ENCODE measurements at places on chromosomes 2 and 18.

GRCh38 chr18:60493066-60493465 lies 120.5 kb upstream of the MC4R start:
- no peak for DNase-seq

GRCh38 chr2:173521450-173522192 lies 166.9 kb downstream of the CDCA7 start:
- DNase-seq = no peak

DNA sequence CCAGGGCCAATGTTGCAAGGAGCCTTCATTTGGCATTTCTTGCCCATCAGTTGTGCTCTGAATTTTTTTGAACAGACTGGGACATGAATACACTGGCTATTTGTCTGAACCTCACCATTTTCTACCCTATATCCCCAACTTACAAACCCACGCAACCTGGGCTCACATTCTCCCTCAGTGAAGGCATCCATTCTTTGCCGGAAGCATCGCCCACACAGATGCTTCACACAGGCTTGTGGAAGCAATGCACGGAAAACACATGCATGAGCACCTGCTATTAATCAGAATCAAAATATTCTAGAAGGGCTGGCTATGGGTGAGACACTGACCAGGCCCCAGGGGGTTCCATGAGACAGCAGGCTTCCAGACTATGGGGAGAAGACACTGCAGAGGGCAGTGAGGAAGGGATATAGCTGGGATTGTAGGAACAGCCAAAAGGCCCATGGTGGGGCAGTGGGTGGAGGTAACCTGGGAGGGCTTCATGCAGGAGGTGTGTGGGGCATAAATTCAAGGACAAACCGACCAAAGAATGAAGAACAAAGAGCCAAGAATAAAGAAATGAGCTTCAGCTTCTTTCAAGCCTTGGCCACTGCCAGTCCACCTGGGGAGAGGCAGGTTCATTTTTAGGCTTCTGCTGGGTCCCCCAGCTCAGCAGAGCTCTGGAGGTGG lies 261.5 kb downstream of the CELF4 start:
- DNase-seq = no peak

DNA sequence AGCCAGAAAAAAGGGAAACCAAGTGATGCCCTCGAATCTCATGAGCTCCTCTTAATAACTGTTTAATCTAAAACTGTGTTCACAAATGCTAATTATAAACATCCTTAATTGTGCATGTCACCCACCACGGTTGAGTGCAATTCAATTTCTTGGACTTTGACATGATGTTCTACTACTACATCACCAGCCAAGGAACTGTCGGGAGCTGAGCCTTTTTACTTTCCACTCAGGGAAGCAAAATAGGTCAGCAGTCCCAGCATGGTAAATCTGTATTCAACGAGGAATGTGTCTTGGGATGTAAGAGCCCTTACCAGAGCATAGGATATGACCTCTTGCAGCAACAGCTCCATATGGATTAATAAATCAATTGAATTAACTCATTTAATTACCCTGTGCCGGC lies 20.8 kb upstream of the REG3G start:
- no peak for DNase-seq
